ENCODE measurements at places on chromosomes 4 and X. TPM values are rescaled to one million over a fixed set of nuclear protein-coding genes. Genes with fewer than 3 reads are reported as not detected.

TCEAL7 gene
- total RNA-seq, result not detected

DNA sequence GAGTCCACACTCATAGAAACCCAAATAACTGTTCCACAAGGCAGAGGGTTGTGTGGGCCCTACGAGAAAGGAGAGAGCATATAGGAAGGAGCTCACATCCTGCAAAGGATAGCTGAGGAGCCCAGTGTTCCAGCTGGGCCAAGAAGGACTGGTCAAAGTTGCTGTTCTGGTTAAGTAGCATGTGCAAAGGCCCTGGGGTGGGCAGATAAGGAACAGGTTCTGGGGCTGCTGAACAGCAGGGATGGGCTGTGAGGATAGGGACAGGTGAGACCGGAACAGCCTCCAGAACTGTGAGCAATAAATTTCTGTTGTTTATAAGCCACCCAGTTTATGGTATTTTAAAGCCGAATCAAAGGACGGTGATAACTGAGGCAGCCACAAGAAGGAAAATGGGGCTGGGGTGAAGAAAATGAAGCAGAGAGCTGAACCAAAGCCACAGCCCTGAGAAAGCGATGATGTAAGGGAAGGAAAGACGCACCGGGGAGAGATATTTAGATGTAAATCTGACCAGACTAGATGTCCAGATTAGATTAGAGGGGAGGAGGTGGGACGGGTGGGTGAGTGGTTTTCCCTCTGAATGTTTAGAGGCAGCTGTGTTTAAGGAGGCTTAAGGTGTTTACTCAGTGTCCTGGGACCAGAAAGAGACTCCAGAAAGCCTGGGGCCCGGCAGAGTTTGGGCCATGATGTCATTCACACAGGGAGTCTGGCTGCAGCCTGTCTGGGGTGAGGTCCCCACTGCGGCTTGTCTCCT is 180.8 kb upstream of the BCOR start:
- H3K27me3 ChIP-seq, result peaks cover 3% of the 10 kb centered on the region
- H3K36me3 ChIP-seq, result no peaks in the 10 kb centered on the region
- H3K4me3 ChIP-seq, result no peak overlapping the region
- H3K4me1 ChIP-seq, result peaks cover 21% of the 10 kb centered on the region

REST gene
- total RNA-seq, result 53.4 TPM

DNA sequence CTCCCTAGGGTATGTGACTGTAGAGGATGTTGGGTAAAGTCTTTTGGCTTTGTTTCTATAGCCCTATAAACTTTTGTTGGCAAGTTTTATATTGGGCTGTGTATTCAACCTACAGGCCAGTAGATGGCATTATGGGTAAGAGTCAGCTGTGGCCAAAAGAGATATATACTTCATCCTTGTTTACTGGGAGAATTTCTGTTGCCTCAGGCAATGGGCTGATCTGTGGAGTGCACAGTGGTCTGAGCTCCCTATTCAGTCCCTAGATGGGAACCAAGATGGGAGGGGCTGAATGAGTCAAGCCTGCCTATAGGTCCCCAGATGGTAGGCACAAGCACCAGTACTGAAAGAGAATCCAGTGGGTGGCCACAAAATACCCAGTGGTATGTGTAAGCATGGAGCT is 580.6 kb downstream of the EPHA5 start:
- no peaks in the 10 kb centered on the region for H3K4me1 ChIP-seq
- H3K27ac ChIP-seq, result no peak overlapping the region
- no peak for DNase-seq
- H3K4me3 ChIP-seq, result no peak overlapping the region
- no peaks in the 10 kb centered on the region for H3K27me3 ChIP-seq

CXCL13 gene
- total RNA-seq, result 25.7 TPM

DNA sequence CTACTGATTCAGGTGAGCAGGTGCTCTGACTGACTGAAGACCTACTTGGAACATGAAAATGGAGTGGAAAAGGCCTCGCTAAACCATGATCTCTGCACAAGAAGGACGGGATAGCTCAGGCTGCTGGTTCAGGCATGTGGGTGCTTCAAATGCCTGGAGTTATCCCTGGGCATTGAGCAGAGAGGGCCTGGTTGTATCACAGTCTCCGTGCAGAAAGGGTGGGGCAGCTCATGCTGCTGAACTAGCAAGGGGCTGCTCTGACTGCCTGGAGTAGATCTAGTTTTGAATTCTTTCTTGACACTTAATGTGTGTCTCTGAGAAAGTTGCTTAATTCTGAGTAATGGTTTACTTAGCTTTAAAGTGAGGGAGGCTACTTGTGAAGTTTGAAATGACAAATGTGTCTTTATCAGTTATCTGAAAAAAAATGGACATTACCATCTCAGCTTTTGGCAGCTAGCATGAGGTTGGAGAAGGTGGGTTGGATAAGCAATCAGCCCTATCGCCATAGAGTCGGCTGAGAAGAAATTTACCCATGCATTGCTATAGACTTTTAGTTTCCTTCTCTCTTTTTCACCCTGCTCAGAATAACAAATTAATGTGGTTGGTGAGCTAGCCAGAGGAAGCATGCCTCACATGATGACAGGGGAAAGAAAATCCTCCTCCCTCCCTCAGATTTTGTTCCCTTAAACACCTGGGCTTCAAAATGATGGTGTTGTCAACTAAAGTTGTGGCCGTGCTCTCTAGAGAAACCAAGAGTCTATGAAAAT is 832.4 kb downstream of the STIM2 start:
- no peaks in the 10 kb centered on the region for H3K36me3 ChIP-seq
- H3K4me3 ChIP-seq, result no peak overlapping the region
- DNase-seq, result no peak
- no peaks in the 10 kb centered on the region for H3K27me3 ChIP-seq
- H3K4me1 ChIP-seq, result no peaks in the 10 kb centered on the region
- H3K27ac ChIP-seq, result no peak overlapping the region

SULT1B1 gene
- total RNA-seq, result 0.23 TPM

PAGE2 gene
- total RNA-seq, result not detected

GRCh38 chrX:68376373-68376772 is 56.9 kb downstream of the OPHN1 start:
- H3K27ac ChIP-seq, result no peak overlapping the region
- H3K36me3 ChIP-seq, result no peaks in the 10 kb centered on the region
- H3K4me1 ChIP-seq, result no peaks in the 10 kb centered on the region
- DNase-seq, result no peak

- H3K27me3 ChIP-seq, result no peaks in the 10 kb centered on the region
- peak overlapping the region; percentile 85 for H3K27ac ChIP-seq
- peaks cover 10% of the 10 kb centered on the region for H3K36me3 ChIP-seq
- H3K4me1 ChIP-seq, result peaks cover 46% of the 10 kb centered on the region
- DNase-seq, result peak; percentile 63
- H3K4me3 ChIP-seq, result peak overlapping the region; percentile 75
These were observed 919 bp upstream of the SEC24B start for GRCh38 chr4:109432696-109433095.

- no peak overlapping the region for H3K4me3 ChIP-seq
- DNase-seq, result no peak
- H3K27ac ChIP-seq, result no peak overlapping the region
- no peaks in the 10 kb centered on the region for H3K27me3 ChIP-seq
- no peaks in the 10 kb centered on the region for H3K4me1 ChIP-seq
- H3K36me3 ChIP-seq, result no peaks in the 10 kb centered on the region
These were observed 134.0 kb downstream of the HTR2C start for GRCh38 chrX:114717921-114718320.

GPRASP3 gene
- total RNA-seq, result 1.7 TPM

DNA sequence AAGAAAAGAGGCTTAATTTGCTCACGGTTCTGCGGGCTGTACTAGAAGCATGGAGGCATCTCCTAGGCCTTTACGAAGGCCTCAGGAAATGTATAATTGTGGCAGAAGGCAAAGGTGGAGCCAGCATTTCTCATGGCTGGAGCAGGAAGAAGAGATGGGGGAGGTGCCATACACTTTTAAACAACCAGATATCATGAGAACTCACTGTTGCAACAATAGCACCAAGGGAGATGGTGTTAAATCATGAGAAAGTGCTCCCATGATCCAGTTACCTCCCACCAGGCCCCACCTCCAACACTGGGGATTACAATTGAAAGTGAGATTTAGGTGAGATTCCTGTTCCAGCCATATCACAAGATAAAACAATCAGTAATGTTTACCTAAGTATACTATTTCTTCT is 45.5 kb downstream of the MTHFD2L start:
- no peak for DNase-seq
- H3K4me1 ChIP-seq, result peaks cover 9% of the 10 kb centered on the region
- no peak overlapping the region for H3K27ac ChIP-seq
- H3K27me3 ChIP-seq, result no peaks in the 10 kb centered on the region
- H3K36me3 ChIP-seq, result peaks cover 4% of the 10 kb centered on the region
- H3K4me3 ChIP-seq, result no peak overlapping the region

GRCh38 chrX:120768681-120769080 is 107.0 kb downstream of the CT47B1 start:
- H3K27ac ChIP-seq, result no peak overlapping the region
- no peaks in the 10 kb centered on the region for H3K36me3 ChIP-seq
- no peaks in the 10 kb centered on the region for H3K4me1 ChIP-seq
- H3K4me3 ChIP-seq, result no peak overlapping the region
- DNase-seq, result no peak

TLR3 gene
- not detected for total RNA-seq

GRCh38 chr4:26217961-26218676 is 102.7 kb upstream of the RBPJ start:
- H3K27me3 ChIP-seq, result peaks cover 8% of the 10 kb centered on the region
- H3K36me3 ChIP-seq, result peaks cover 2% of the 10 kb centered on the region
- DNase-seq, result no peak
- peaks cover 14% of the 10 kb centered on the region for H3K4me1 ChIP-seq
- H3K4me3 ChIP-seq, result no peak overlapping the region

TMPRSS11F gene
- not detected for total RNA-seq

GLRA2 gene
- not detected for total RNA-seq

MAGEB3 gene
- total RNA-seq, result not detected

GRCh38 chrX:27565992-27566391 is 24.2 kb upstream of the DCAF8L2 start:
- no peaks in the 10 kb centered on the region for H3K27me3 ChIP-seq
- no peak overlapping the region for H3K27ac ChIP-seq
- no peak overlapping the region for H3K4me3 ChIP-seq
- no peaks in the 10 kb centered on the region for H3K4me1 ChIP-seq
- DNase-seq, result no peak
- no peaks in the 10 kb centered on the region for H3K36me3 ChIP-seq

TMSB15A gene
- not detected for total RNA-seq

- H3K27ac ChIP-seq, result no peak overlapping the region
- DNase-seq, result no peak
- no peaks in the 10 kb centered on the region for H3K27me3 ChIP-seq
- no peak overlapping the region for H3K4me3 ChIP-seq
- no peaks in the 10 kb centered on the region for H3K4me1 ChIP-seq
These were observed 354.7 kb upstream of the SLC7A11 start for GRCh38 chr4:138596896-138597295.

- H3K4me3 ChIP-seq, result no peak overlapping the region
- no peak overlapping the region for H3K27ac ChIP-seq
- DNase-seq, result no peak
- no peaks in the 10 kb centered on the region for H3K4me1 ChIP-seq
These were observed 363.3 kb upstream of the MAGEB2 start for GRCh38 chrX:29851857-29852605.

BEX5 gene
- 0.71 TPM for total RNA-seq

GRCh38 chr4:10816571-10816970 is 132.0 kb upstream of the CLNK start:
- H3K4me1 ChIP-seq, result peaks cover 2% of the 10 kb centered on the region
- H3K27me3 ChIP-seq, result no peaks in the 10 kb centered on the region
- no peak overlapping the region for H3K4me3 ChIP-seq
- H3K27ac ChIP-seq, result no peak overlapping the region
- no peaks in the 10 kb centered on the region for H3K36me3 ChIP-seq

DNA sequence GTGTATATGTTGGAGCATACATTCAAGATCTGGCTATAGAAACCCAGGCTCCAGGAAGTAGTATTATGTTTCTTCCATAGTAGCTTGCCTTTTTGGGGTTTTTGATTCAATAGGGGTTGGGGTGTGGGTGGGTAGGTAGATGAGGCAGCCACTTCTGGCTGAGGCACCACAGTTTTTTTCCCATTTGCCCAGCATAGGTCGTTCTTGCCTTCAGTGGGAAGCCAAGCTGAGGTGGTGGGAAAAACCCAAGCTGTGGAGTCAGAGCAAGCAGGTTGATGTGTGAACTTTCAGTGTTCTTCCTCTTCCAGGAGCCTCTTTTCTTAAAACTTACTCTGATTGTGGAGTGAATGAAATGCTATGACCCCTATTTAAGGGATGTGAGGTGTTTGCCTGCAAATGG is 67.0 kb upstream of the RPS6KA3 start:
- no peak overlapping the region for H3K4me3 ChIP-seq
- no peaks in the 10 kb centered on the region for H3K27me3 ChIP-seq
- DNase-seq, result no peak
- peaks cover 4% of the 10 kb centered on the region for H3K4me1 ChIP-seq
- no peak overlapping the region for H3K27ac ChIP-seq

DNA sequence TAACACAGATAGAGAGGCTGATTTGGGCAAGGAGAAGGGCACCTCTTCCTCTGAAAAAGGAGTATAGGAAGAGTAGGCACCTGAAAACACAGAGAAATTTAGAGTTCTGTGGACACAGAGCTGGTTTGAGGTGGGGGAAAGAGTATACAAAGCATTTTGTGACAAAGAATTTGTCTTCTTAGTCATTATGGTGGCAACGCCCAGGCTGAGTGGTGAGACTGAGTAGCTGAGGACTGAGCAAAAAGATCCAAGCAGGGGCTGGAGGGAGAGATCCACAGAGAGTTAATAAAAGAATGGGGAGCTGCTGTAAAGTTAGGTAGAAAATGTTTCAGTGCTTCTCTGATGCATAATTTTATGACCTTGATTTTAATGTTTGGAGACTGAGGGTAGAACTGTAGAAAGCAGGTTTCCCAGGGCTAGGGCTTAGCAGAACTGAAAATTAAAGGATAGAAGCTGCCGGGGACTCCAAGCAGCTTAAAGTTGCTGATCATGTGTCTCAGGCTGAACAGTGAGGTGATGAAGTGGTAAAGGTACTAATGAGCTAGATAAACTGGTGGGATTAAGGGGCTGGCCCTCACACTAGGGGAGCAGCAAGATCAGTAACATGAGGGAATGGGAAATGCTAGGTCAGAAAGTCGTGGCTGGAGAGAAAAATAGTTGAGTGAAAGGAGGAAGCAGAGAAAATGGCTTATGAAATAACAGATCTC is 118.9 kb downstream of the CEP44 start:
- no peaks in the 10 kb centered on the region for H3K36me3 ChIP-seq
- H3K4me1 ChIP-seq, result no peaks in the 10 kb centered on the region
- H3K27ac ChIP-seq, result no peak overlapping the region
- no peak overlapping the region for H3K4me3 ChIP-seq
- peaks cover 5% of the 10 kb centered on the region for H3K27me3 ChIP-seq

GRCh38 chr4:186072516-186072915 is 3.6 kb downstream of the TLR3 start:
- H3K27ac ChIP-seq, result no peak overlapping the region
- H3K36me3 ChIP-seq, result no peaks in the 10 kb centered on the region
- H3K4me3 ChIP-seq, result no peak overlapping the region
- peaks cover 11% of the 10 kb centered on the region for H3K4me1 ChIP-seq
- DNase-seq, result no peak

DNA sequence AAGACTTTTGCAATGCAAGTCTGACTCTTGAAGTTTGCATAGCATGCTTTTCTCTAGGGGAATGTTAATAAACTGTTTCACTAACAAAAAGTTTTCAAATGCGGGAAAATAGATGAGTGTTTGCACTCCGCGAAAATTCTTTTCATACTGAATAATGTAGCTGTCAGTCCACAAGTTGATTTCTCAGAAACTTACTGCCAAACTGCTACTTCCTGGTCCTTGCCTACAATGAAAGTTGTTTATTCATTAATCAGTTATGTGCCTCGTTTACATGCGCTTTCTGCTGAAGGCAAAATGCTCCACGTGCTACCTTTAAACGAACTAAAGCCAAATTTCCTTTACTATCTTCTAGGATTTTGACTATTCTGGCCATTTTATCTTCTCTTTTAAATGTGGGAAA is 166.2 kb downstream of the MAGEB17 start:
- DNase-seq, result no peak
- no peaks in the 10 kb centered on the region for H3K36me3 ChIP-seq
- no peak overlapping the region for H3K27ac ChIP-seq
- no peaks in the 10 kb centered on the region for H3K4me1 ChIP-seq
- no peaks in the 10 kb centered on the region for H3K27me3 ChIP-seq
- H3K4me3 ChIP-seq, result no peak overlapping the region

Data from activated CD4-positive, alpha-beta T cell treated with anti-CD3 and anti-CD28 coated beads, Interleukin-2, amount 10 ng/mL, durations not matched to agents 24 days and 14 days (primary cell).